Thymus (tissue), 14 donors: ENCODE measurements at places on chromosomes 11 and 22. TPM values are rescaled to one million over a fixed set of nuclear protein-coding genes. Genes with fewer than 3 reads are reported as not detected.

GRCh38 chr11:115525531-115526006 is 21.4 kb upstream of the CADM1 start:
- no peak for DNase-seq

- DNase-seq: no peak
Observed at GRCh38 chr11:125345421-125346178, 150.5 kb downstream of the FEZ1 start.

DNA sequence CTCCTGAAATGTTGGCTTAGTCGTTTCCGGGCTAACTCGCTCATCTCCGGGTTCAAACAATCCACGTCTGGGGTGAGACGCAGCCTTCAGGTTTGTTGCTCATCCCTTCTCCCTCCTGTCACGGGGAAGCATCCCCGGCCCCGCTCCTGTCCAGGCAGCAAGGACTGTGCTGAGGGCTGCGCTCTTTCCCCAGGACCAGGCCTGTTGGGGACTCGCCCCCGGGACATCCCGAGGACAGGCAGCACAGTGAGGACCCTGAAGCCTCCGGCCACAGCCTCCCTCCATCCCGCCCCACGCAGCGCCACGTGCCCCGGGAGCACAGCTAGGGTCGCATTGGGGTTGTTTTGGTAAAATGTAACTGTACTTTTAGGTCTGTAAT is 252.0 kb downstream of the BRD1 start:
- DNase-seq: no peak

Gene VSIG10L2
- polyA plus RNA-seq: 0.84 TPM

- no peak for DNase-seq
Observed at GRCh38 chr11:67548555-67549110, 25.4 kb upstream of the CABP2 start.

- peak; percentile 61 for DNase-seq
Observed at GRCh38 chr11:92886243-92886905, 83.1 kb upstream of the MTNR1B start.
